ENCODE measurements at places on chromosomes 12 and 14.

- DNase-seq = no peak
Observed at GRCh38 chr12:12564911-12565310, 2.2 kb upstream of the DUSP16 start.

DNA sequence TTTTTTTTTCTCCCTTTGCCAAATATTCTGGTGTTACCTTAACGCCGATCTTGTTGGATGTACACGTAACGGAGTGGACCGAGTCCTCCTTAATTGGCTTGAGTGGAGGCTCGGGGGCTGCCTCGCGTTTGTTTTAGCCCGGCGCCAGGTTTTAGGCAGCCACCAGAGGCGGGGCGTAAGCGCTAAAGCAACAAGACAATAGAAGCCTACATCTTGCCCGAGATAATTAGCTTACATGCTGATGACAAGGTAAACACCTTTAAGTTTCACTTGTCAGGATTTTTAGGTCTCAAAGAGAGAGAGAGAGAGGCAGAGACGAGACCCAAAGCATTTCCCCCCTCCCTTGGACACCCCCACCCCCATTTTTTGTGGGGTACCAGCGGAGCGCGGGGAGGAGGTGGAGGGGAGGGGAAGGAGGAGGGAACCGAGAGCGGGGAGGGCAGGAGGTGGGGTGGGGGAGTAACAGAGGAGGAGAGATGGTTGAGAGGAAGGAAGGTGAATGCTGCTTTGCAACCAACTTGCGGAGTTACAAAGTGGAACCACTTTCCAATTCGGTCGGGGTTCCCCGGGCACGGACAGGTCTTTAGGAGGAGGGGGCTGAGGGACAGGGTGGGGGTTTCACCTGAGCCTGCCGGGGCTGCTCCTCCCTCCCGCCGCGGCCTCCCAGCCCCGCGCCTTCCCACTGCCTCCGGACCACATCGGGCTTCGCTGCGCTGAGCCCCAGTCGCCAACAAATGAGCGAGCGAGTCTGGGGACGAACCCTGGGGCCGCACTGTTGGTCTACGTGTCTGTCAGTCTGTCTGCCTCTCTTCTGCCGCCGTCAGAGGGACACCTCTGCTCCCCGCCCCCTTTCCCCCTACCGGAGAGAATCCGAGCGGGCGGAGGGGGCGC lies at the start of gene NKX2-1:
TSS of gene NKX2-1 (minus strand) at position 802 of the 891 bp plus-strand sequence. CDS start at position 699, 103 bp downstream.
- DNase-seq = peak; percentile 91

GRCh38 chr12:21987755-21988154 lies 46.5 kb upstream of the ABCC9 start:
- no peak for DNase-seq

GRCh38 chr12:106291342-106291741 lies 11.2 kb upstream of the TCP11L2 start:
- no peak for DNase-seq
